Mucosa of descending colon (tissue), 3 donors: ENCODE measurements at places on chromosomes 4 and X. TPM values are rescaled to one million over a fixed set of nuclear protein-coding genes. Genes with fewer than 3 reads are reported as not detected.

Gene CCNB3
- total RNA-seq = 0.60 TPM

GRCh38 chr4:89703829-89704590, 133.0 kb downstream of the SNCA start:
- no peak for DNase-seq

Gene GAGE12E
- total RNA-seq = not detected

GRCh38 chr4:78446619-78447018, 105.0 kb upstream of the ANXA3 start:
- DNase-seq = no peak

Gene TEX11
- total RNA-seq = 0.89 TPM

Gene NMU
- 0.81 TPM for total RNA-seq

- no peak for DNase-seq
These were observed 136.1 kb downstream of the MSL3 start for GRCh38 chrX:11893933-11894710.

DNA sequence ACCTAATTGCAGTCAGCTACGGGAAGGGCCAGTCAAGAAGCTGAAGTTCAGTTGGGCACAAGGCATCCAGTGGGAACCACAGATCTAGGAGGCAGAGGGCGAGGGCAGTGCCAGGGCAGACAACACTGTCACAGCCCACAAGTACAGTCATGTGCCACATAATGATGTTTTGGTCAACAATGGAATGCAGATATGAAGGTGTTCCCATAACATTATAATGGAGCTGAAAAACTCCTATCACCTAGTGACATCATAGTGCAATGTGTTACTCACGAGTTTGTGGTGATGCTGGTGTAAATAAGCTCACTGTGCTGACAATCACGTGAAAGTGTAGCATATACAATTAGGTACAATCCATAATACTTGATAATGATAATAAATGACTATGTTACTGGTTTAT, 4.5 kb upstream of the TMEM255A start:
- no peak for DNase-seq

Gene FRYL
- 330 TPM for total RNA-seq

DNA sequence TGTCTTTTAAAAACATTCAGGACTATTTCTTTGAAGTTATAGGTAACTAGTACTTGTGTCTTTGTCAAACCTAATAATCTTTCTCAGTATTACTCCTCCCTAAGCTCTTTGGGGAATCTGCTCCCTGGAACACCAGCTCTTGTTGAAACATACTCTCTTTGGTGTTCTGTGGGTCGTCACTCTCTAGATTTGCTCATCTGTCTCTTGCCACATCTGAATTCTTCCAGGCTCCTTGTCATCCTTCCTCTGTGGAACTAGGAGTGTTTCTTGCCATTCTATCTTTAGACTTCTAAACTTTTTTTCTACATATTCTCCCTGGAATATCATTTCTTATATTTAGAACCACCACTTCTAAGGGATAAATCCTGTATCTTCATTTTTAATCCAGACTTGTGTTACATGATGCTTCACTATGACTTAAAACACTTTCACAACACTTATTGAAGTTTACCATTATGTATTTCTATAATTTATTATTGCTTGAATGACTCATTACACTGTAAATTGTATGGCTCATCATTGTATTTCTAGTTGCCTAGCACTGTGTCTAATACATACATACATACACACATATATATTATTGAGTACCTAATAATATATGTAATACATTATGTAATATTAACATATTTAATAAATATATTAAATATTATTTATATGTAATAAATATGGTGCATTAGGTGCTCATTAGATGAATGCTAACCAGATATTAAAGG, 186.1 kb downstream of the TMA16 start:
- no peak for DNase-seq
